ENCODE measurements at places on chromosomes 7 and 10.

DNA sequence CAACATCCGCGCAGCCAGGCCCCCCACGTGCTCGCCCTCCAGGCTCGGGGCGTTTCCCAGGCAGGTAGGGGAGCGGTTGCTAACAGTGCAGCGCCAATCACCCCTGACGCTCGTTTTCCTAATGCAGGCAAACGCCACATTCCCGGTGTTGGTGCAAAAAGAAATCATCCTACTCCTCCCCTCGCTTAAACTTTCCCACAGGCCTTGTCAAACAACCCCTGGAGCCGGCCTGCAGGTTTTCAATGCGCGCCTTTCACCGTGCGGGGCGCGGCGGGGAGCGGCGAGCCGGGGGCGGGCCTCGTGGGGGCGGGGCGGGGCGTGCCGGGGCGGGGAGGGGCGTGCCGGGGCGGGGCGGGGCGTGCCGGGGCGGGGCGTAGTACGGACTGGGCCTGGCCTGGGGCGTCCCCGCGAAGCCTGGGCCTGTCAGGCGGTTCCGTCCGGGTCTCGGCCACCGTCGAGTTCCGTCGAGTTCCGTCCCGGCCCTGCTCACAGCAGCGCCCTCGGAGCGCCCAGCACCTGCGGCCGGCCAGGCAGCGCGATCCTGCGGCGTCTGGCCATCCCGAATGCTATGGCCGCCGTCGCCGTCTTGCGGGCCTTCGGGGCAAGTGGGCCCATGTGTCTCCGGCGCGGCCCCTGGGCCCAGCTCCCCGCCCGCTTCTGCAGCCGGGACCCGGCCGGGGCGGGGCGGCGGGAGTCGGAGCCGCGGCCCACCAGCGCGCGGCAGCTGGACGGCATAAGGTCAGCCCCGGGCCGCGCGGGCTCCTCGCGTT is at the start of gene ECHDC3:
Gene ECHDC3 (plus strand): TSS at position 374 of the 770 bp plus-strand sequence. CDS start 195 bp downstream, at position 569.
- peak; percentile 42 for DNase-seq

DNA sequence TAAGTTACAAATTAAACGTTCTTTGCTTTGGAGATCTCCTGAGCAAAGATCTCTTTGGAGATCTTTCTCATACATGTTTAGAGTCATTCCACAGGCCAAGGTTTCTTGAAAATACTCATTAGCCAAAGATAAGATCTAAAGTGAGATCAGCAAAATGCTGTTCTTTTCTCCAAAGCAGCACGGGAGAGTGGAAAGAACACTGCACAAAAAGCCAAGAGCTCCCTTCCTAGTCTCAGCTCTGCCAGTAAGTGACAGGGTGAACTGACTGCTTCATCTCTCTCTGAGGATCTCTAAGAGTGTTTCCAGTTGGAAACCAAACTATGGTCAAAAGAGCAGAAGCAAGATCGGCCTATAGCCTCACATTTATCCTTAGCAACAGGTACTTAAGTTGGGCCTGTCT is 168.4 kb upstream of the ASAH2 start:
- no peak for DNase-seq

GRCh38 chr7:25834050-25834449 is 317.9 kb upstream of the NFE2L3 start:
- DNase-seq: no peak

DNA sequence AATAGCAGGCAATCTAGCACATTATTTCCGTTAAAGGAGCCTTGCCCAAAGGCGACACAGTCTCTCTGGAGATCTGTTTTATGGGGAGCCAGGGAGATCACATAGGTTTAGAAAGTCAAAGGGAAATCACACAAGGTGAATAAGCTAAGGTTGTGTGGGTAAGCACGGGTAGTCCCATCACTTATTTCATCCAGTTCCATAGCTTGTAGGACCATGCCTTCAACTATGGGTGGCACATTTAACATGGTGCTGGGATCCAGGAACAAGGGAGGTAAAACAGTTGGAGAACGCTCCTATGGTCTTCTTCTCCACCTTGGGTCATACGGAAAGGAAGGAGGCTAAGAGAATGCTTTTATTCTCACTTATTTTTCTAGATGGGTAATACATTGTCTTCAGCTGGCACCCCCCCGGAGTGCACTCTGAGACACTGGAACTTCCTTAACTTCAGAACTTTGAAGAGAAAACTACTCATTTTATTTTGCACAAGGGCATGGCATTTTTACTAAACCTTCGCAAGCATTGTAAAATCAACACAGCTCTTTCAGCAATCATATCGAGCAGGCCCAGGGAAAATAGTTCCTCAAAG is 435.4 kb downstream of the KIF20B start:
- no peak for DNase-seq
